Mucosa of descending colon (tissue), 3 donors: ENCODE measurements at places on chromosomes 7 and 10. TPM values are rescaled to one million over a fixed set of nuclear protein-coding genes. Genes with fewer than 3 reads are reported as not detected.

- DNase-seq, result no peak
These were observed 24.6 kb upstream of the GLCCI1 start for GRCh38 chr7:7943951-7944350.

- no peak for DNase-seq
These were observed 117.0 kb upstream of the RET start for GRCh38 chr10:42959833-42960232.

GRCh38 chr10:63994371-63994770 is 473.2 kb downstream of the REEP3 start:
- DNase-seq, result no peak

GRCh38 chr7:32639122-32639521 is 143.8 kb downstream of the AVL9 start:
- DNase-seq, result no peak

GRCh38 chr10:21687266-21688008 is 153.4 kb downstream of the MLLT10 start:
- no peak for DNase-seq

DNA sequence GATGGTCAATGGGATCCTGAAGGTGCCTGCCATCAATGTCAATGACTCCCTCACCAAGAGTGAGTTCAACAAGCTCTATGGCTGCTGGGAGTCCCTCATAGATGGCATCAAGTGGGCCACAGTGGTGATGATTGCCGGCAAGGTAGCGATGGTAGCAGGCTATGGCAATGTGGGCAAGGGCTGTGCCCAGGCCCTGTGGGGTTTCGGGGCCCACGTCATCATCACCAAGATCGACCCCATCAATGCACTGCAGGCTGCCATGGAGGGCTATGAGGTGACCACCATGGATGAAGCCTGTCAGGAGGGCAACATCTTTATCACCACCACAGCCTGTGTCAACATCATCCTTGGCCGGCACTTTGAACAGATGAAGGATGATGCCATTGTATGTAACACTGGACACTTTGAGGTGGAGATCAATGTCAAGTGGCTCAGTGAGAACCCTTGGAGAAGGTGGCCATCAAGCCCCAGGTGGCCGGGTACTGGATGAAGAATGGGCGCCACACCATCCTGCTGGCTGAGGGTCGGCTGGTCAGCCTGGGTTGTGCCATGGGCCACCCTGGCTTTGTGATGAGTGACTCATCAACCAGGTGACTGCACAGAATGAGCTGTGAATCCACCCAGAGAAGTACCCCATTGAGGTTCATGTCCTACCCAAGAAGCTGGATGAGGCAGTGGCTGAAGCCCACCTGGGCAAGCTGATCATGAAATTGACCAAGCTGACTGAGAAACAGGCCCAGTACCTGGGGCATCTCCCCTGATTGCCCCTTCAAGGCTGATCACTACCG is 63.0 kb upstream of the ANTXRL start:
- DNase-seq, result peak; percentile 10

DNA sequence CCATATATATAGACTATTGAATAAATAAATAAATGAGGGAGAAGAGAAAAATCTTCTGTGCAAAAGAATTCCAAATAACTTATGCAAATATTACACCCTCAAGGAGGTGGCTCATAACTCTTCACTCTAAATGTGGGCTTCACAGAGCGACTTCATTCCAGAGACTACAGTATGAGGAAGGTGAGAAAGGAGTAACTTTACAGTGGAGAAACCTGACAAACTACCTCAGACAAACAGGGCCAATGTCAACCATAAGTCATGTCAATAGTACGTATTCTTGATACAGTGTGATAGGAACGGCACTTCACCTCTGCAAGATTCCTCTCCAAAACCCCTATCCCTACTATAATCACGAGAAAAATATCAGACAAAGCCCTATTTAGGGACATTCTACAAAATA is 158.4 kb upstream of the NAMPT start:
- no peak for DNase-seq

DNA sequence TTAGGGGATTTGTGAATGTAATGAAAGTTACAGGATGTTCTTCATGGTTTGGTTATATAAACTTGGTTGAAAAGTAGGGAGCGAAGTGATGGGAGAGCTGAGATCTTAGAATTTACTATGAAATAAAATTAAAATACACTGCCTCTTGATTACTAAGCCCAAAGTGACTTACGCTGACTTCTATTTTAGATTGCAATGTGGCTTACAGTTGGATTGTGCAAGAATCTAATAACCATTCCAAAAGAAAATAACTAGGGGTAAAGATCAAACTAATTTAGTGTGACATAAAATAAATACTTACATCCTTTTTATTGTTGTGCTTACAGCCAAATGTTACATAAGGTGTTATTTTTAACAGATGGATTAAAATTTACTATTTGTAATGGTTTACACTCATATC is 15.3 kb downstream of the WNT16 start:
- no peak for DNase-seq

DNA sequence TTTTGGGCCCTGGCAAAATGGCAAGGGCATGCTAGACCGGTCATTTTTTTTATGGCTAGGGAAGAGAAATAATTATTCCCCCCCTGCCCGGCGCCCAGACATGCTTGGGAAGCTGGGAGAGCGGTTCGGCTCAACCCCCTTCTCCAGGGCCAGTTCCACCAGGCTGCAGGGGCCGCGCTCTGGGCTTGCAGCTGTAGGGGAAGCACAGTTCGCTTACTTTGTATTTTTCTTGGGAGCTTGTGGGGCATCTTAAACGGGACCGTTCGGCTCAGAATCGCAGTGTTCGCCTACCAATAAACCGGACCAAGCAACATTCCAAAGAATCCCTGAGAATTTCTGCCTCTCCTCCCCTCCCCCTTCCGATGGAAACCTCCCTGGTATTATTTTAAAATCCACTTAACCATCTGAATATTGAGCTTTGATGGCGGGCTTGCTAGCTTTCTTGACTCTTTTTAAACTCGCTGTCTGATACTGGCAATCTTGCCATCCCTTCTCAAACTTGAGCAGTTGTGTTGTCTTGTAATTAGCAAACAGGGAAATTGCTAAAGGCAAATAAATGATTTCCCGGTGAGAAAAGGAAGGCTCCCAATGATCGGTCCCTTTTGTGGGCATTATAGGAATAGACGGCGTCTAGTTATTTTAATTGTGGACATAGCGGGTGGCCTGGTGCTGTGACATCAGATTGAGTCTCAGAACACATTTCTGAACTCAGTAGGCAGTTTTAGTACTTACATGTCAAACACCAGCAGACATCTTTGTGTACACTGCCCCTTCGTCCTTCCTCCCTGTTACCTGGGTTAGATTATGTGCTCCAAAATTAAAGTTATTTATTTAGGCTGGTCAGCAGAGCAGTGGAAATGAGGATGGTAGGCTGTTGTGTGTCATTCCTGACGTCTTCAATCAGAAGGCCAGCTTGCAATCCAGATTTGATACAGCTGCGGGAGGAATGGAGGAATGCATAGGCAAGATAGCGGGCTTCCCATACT is 3.4 kb downstream of the TCF7L2 start:
- peak; percentile 54 for DNase-seq

DNA sequence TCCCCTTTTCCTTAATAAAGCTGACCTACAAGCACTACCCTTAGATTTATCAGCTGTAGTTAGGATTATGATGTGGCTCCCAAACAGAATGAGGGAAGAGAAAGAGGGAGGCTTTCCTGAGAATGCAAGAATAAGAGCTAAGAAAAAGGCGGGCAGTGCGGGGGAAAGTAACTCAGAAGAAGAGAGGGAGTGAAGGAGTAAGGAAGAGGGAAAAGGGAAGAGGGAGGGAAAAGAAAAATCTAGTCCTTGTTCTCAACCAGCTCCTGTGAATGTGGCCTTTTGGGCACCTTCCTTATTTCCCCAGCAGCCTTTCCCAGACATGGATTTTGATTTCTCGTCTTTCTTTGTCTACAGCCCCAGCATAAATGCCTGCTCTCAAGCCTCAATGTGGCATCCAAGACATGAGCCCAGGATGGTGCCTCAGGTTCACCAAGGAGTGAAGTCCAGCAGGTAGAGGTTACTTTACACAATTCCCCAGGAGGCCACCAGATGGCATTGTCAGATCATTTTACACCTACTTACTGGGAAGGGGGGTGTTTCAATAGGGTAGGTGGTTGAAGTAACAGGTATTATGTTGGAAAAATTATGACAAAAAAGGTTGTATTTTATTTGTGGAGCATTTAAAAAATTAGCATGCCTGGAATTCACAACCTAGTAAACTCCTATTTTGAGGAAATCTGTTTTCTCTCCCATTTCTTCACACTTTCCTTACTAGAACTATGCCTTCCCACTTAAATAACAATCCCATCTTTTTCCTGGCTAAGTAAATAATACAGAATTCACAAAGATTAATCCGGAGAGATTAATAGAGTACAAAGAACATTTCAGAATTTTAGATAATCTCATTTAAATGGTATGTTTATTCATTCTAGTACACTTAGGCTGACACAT is 106.5 kb downstream of the HTR7 start:
- no peak for DNase-seq

DNA sequence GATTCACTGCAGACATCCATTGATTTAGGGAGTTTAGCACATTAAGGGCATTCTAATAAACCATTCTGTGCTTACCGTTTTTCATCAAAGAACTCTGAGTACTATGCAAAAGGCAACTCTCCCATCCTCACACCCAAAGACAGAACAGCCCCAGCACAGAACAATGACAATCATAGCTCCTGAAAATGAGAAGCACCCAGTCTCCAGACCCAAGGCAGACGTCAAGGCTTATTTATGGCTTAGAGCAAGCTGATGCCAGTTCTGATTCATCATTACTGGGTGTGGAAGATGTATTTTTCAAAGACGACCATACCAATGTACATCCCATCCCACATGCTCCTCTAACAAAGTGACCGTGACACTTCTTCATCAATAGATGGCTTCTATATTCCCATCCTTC is 67.6 kb downstream of the OSBPL3 start:
- DNase-seq, result no peak

- no peak for DNase-seq
These were observed 625.8 kb upstream of the SORCS1 start for GRCh38 chr10:107790271-107790670.

GRCh38 chr10:97511711-97512440 is 13.2 kb downstream of the UBTD1 start:
- no peak for DNase-seq

GRCh38 chr10:127612-128432 is 7.4 kb upstream of the ZMYND11 start:
- DNase-seq, result peak; percentile 33

DNA sequence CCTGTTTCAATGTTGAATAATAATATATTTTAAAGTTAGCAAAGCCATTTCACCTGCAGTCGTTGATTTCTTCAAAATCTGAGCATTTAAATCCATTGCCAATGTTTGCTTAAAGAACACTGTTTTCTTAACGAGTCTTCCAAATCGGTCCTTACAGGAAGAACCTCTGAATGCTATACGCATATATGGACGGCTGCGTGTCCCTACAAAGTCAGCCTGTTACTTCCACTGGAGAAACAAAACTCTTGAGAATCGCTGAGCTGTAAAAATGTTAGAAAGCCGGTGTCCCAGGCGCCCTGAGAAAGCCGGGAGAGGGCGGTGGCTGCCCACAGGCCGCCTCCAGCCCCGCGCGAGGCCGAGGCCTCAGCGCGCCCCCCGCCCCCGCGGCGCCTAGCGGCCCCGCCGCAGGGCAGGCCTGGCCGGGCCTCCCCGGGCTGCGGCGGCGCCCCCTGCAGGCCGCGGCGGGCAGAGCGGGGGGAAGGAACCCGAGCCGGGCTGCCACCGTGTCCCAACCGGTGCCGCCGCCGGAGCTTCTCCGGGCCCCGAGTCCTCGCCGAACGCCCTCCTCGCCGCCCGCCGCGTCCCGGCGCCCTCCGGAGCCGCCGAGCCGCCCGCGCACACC is at the start of gene FHIP2A:
Gene FHIP2A, plus strand, starts transcription at position 488 of the 622 bp plus-strand sequence. CDS start 299 bp downstream, outside the sequence.
- DNase-seq, result peak; percentile 86

The DEPP1 gene
- total RNA-seq, result 14.8 TPM

The ZSWIM8 gene
- 90.1 TPM for total RNA-seq

The SMKR1 gene
- not detected for total RNA-seq

The CCDC172 gene
- not detected for total RNA-seq

The EPHB4 gene
- 38.9 TPM for total RNA-seq

The OPALIN gene
- total RNA-seq, result not detected
